ENCODE measurements at places on chromosomes 2 and 18.

DNA sequence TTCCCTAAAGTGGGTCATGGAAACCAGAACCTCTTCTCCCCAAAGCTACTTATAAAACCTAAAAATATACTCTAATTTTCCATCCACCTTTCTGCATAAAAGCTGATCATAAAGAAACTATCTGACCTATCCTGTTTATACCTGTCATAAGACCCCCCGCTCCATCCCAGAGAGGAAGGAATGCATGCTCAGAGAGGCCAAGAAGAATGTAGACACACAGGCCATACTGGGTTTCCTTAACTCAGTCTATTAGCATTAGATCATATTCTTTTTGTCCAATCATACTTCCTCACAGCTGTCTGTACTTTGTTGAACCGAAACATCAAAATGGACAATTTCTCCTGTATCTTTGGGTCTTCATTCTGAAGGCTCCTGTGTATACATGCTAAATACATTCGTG, 52.3 kb downstream of the B3GNT2 start:
- DNase-seq, result no peak

DNA sequence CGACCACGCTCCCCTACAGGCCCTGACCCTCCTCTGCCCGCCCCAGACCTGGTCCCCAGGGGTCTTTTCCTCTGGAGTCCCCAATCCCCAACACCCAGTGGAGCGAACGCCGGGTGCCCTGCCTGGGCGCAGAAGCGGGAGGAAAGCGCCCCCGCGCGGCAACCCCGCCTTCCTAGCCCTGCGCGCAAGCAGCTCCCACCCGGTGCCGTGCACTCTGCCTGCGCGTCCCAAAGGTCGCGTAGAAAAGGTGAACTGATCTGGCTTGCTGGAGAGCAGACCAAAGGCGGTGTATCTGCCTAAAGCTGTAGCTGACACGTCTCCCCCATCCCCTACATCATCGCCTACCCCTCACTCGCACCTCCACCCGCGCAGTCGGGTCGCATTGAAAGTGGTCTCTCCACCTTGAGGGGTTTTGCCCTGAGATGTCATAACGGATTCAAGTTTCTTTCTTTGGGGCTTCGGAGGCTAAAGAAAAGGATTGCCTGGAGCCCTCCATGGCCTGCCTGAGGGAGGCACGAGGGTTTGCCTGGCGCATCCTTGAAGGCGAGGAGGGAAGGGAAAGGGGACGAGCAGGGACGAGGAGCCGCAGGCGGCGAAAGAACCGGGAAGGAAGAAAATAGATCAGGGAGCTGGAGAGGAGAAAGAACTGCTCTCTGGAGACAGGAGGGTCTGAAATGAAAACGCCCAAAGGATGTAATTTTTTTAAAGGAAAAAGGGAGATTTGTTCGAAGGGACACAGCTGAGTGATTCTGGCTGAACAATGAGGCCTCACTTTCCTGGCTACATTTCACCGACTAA, 5.8 kb downstream of the GAD1 start:
- DNase-seq, result no peak

GRCh38 chr2:69554981-69555380, 88.6 kb downstream of the AAK1 start:
- no peak for DNase-seq

- no peak for DNase-seq
These were observed 42.4 kb downstream of the CYB5A start for GRCh38 chr18:74249181-74249968.

DNA sequence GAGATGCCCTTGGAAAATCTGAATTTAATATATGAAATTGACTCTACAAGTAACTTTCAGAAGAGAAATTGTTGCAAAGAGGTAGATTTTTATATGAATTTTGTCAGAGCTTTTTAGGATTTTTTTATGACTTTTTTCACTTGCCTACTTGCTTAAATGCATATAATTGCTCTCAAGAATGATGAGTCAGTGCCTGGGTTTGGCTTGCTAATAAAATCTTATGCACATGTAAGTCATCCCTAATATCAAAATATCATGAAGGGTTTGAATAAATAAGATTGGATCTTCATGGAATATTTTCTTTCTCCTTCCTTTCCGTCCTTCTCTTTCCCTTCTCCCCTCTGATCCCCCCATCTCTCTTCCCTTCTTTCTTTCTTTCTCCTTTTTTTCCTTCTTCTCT, 354.1 kb downstream of the TXNL1 start:
- no peak for DNase-seq

DNA sequence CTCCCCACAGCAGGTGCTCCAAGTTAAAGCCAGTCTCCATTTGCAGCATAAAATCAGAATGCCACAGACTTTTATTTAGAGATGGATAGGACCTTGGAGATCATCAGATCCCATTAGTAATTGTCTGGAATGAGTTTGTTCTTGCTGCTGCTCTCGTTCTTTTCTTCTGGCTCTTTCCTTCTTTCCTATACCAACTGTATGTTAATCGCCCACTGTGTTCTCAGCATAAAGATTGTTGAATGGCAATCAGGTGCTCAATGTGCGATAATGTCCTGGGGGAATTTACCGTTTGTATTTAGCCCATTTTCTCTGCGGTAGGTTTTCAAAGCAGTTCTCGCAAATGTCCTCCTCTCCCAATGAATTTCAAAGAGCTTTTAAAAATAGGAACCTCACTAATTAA, 3.3 kb downstream of the GPR39 start:
- no peak for DNase-seq

DNA sequence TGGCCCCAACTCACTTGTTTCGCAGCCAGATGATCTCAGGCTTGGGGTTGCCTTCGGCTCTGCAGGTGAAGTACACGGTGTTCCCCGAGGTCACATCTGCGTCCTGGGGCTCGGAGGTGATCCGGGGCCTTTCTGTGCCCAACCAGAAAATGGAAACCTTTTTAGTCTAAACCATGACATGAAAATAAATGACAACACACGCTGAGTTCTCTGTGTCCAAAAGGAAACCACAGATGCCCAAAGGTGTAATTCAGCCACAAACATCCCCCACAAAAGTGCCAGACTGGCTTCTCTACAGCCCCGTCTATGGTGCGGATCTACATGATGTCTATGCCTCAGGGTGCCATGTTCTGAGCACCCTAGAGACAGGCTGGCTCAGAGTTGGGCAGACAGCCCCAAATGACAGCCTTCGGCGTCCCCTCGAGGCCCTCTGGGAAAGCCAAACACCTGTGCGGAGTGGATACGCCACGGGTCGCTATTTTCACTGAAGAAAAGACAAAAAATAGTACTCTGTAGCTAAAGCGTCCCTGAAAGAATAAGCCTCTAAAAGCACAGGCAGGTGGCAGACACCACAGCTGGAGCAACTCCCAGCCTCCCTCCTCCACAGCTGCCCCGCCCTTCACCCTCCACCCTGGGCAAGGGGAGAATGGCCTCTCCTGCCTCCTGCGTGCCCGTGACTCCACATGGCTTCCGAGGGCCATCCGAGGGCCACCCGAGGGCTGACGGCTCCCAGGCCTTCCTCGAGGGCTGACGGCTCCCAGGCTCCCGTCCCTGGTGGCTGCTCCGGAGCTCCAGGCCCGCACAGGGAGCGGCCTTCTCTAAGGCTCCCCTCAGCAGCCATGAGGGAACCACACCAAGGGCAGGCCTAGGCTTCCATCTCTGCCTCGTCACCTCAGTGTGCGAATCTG, 67.1 kb downstream of the PXDN start:
- peak; percentile 82 for DNase-seq

- DNase-seq, result no peak
These were observed 79.1 kb downstream of the UGGT1 start for GRCh38 chr2:128169933-128170709.

DNA sequence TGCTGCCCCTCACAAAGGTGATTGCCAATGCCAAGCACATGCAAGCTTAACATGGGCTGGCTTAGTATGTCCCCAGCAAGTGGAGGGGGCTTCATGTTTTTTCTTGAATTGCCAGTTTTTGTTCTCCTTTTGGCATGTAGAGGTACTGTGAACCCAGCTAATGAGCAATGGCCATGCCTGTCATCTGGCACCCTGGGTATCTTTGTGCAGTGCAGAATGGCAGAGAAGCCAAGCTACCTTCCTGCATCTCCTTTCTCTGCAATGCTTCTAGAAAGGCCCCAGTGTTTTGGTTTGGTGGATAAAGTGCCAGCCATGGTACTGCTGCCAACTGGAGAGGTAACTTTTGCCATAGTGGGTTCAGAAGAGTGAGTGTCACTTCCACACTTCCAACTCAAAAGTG, 576.9 kb downstream of the CMPK2 start:
- no peak for DNase-seq

- no peak for DNase-seq
These were observed 274.0 kb upstream of the SPRED2 start for GRCh38 chr2:65706411-65706810.

DNA sequence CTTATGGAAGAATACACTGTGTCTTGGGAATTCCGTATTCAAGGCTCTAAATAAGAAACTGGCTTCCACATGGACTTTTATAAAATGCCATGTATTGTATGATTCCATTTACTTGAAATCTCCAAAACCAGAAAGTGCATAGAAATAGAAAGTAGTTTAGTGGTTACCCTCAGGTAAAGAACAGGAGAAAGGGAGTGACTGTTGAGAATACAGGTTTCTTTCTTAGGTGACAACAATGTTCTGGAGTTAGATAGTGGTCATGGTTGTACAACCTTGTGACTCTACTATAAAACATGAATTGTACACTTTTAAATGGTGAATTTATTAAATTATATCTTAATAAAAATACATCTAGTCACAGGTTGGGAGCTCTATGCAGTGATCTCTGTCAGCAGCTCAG, 481.8 kb downstream of the SPAG16 start:
- DNase-seq, result no peak

DNA sequence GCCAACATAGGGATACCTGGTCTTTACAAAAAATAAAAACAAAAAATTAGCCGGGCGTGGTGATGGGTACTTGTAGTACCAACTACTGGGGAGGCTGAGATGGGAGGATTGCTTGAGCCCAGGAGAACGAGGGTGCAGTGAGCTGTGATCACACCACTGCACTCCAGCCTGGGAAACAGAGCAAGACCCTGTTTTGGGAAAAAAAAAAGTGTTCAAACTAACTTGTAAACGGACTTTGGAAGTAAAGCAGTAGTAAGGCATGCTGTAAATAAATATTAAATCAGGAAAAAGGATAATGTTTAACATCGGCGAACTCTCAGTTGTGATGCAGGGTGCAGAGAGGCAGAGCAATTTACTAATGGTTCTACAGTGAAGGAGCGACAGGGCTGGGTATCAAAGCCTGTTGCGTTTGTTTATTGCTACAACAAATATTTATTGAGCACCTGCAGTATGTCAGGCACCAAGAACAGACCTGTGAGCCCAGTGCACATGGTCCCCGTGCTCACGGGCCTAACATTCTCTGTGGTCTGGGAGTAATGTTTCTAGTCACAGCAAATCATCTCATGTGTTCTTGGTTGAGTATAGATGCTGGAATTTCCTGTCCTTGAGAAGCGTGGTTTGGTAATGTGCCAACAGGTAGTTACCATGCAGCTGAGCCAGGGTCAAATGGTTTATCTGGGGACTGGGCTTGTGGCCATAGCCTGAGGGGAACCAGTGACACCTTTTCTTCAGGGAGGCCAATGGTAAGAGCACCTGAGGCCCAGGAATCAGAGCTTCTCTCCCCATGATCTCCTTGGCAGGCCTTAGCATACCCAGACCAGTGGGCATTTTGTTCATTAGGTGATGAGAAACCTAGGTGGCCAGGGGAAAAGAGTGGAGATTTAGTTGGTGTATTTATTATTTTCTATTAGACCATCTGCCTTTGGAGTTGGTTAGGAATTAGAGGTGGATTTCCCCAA, 27.9 kb upstream of the GREB1 start:
- peak; percentile 60 for DNase-seq

GRCh38 chr2:230874456-230874855, 9.7 kb downstream of the ITM2C start:
- DNase-seq, result no peak

- no peak for DNase-seq
These were observed 2.3 kb upstream of the GDF7 start for GRCh38 chr2:20664431-20665242.

DNA sequence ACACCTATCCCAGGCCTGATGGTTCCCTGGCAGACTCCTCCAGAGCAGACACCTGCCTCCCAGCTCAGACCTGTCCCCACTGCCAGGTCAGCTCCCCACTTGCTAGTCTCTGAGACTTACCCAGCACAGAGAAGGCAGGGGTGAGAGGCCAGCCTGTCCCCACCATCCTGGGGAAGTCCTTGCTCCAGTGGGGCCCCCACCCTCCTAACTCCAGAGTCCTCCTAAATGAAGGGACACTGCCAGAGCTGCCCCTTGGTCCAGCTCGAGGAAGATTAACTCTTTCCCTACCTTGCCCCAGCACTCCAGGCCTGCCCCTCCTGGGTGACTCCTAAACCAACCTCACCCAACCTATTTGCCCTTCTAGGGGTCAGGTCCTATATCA, 30.4 kb upstream of the TNS1 start:
- DNase-seq, result peak; percentile 63

GRCh38 chr18:60113396-60113795, 213.6 kb downstream of the PMAIP1 start:
- no peak for DNase-seq

DNA sequence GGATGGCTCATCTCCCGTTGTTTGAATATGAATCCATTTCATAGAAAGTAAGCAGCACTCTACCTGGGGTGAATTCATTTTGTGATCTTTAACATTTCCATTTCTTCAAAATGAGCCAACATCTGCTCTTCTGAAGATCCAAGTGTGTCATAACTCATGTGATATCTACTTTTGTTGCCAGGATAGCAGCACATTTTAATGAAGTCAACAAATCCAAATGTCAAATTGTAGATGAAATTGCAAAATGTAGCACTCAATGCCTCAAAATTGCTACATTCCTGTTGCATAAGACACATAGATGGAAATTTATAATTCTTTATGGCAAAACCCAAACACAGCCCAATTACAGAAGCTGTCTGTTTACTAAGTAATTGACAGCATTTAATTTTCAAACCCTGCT, 360.7 kb downstream of the TMX3 start:
- no peak for DNase-seq

DNA sequence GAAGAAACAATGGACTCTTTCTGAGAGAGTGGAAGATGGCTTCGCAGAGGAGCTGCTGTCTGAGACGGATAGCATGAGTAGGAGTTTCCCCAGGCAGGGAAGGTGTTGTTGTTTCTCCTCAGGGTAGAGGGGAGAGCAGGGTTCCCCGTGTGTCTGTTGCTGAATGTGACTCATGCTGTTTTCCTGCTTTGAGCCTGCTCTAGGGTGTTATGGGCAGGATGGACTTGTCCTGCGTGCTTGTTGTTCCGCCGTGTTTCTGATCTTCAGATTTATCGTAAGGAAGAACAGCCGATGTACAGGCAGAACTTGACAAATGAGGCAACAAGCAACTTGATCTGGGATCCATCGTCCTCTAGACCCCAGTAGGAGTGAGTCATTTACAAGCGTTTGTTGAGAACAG, 19.7 kb upstream of the MYCN start:
- DNase-seq, result peak; percentile 25

- DNase-seq, result no peak
These were observed 1074.9 kb downstream of the TDRD15 start for GRCh38 chr2:22198381-22199283.

Measured in osteocyte (in vitro differentiated cells).